Transverse colon (tissue), 4 donors: ENCODE measurements at places on chromosomes 7 and 10. TPM values are rescaled to one million over a fixed set of nuclear protein-coding genes. Genes with fewer than 3 reads are reported as not detected.

PDE6C gene
- total RNA-seq = not detected

IPMK gene
- total RNA-seq = 10.5 TPM

MYOZ1 gene
- total RNA-seq = 1.1 TPM

OGDHL gene
- total RNA-seq = 1.00 TPM

FAM180A gene
- 1.2 TPM for total RNA-seq

CRPPA gene
- 2.5 TPM for total RNA-seq

ANKRD61 gene
- not detected for total RNA-seq

HMX3 gene
- total RNA-seq = 1.7 TPM

GRCh38 chr10:133258818-133259601 lies 17.7 kb downstream of the ADAM8 start:
- DNase-seq = peak; percentile 70

DNA sequence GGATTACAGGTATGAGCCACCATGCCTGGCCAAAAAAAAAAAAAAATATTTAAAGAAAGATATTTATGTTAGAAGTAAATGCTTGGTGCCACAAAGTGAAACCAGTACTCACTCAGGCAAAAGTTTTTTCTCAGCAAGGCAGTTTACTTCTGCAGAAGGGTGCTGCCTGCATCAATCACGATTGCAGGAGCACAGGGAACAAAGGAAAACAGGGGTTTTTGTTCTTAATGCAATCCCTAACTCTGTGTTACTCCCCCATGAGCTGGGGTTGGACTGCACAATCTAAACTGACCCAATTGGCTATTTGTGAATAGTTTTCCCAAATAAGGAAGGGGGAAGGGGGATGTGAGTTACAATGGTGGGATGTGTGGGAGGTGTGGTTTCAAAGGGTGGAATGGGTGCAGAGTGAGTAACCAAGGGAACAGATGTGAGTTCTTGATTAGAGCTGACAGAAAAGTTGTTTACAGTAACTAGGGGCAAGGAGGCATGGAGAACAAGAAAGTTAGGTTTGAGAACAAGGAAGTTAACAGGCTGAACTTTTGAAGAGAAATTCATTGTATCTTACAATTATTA lies 255.4 kb downstream of the TYW1 start:
- DNase-seq = no peak

- DNase-seq = no peak
Observed at GRCh38 chr10:78747401-78748234, 321.1 kb upstream of the ZMIZ1 start.

- peak; percentile 76 for DNase-seq
Observed at GRCh38 chr10:80171248-80171660, 34.1 kb downstream of the ANXA11 start.

- peak; percentile 59 for DNase-seq
Observed at GRCh38 chr10:11242443-11243387, 225.0 kb downstream of the CELF2 start.

DNA sequence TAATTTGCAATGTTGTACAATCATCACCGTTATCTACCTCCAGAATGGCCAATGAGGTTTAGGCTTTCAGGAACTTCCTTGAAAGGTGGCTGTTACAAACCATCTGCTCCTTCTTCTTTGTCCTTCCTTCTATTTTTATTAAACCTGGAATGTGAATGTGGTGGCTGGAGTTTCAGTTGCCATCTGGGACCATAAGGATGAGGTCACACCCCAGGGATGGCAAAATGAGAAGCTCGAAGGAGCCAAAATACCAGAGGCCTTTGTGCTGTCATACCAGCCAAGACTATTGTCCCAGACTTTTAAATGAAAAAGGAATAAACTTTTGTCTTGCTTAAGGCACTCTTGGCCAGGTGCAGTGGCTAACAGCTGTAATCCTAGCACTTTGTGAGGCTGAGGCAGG lies 30.9 kb upstream of the LMTK2 start:
- DNase-seq = no peak

DNA sequence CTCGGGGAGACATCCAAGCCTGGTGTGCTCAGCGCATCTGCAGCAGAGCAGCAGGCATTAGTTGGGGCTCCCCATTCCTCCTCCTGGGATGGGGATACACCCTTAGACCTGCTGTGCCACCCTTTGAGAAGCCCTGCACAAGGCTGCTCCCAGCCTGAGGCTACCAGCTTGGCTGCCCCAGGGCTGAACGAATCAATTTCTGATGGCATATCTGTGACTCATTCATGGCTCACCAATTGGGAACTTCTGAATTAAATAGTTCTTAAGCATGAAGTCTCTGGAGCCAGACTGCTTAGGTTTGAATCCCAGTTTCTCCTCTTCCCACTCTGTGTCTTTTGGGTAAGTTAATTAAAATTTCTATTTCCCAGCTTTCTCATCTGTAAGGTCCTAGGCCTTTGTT lies 16.3 kb upstream of the GLI3 start:
- DNase-seq = no peak

GRCh38 chr10:5894403-5894802 lies 4.4 kb downstream of the FBH1 start:
- no peak for DNase-seq
